Stimulated activated CD4-positive, alpha-beta T cell treated with anti-CD3 and anti-CD28 coated beads, Interleukin-4, amount 100 ng/mL, for 1 hour (primary cell): ENCODE measurements at places on chromosomes 1 and 21.

- DNase-seq = no peak
Measured at GRCh38 chr1:1853593-1854257, 37.2 kb downstream of the GNB1 start.

- DNase-seq = no peak
Measured at GRCh38 chr1:10304295-10304694, 93.9 kb downstream of the KIF1B start.

DNA sequence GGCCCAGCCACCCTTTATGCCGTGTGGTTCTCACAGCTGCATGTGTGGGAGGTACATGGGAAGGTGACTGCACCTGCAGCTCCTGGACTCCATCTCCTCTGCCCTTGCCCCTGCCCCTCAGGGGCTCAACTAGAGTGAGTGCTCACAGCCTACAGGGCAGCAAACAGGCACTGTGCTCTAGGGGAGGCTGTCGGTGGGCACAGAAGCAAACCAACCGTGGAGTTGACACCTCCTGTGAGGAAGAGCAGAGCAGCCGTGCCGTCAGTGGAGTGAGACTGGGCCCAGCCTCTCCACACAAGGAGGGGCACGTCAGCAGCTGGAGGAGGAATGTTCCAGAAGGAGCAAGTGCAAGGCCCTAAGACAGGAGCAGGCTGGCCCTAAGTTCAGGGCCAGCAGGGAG, 32.7 kb downstream of the BMP8A start:
- no peak for DNase-seq

- DNase-seq = no peak
Measured at GRCh38 chr1:77031106-77031662, 163.9 kb downstream of the ST6GALNAC5 start.
